ENCODE measurements at places on chromosomes 2 and 18.

DNA sequence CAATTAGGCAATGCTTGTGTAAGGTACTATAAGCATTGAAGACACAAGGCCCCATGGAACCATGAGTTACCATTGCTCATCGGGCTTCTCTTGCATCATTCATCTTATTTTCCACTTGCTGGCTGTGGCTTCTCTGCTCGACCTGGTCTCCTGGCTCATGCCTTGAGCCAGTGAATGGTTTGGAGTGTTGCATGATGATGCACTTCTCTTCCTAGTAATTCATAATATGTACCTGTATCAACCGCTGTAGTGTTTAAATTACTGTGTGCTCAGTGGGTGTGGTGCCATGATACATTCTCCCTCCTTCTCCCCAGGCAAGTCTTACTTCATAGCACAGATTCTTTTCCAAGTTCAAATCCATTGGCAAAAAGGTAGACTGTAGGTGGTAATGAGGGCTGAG is 66.8 kb downstream of the ABCA12 start:
- no peak for DNase-seq

DNA sequence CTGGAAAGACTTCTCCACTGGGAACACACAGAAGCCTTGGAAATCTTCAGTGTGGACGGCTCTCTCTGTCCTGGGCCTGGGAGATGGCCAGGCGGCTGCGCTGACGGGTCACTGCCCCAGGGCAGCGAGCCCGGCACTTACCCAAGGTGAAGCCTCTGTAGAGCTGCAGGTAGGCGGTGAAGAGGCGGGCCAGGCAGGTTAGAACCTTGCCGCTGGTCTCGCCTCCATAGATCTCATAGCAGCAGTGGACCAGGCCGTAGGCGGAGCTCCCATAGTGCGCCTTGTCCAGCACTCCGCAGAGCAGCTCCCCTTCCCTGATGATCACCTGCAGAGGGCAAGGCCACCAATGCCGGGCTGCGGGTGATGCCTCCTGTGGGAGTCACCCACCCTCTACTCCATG is 53.0 kb downstream of the POLR1A start:
- no peak for DNase-seq

DNA sequence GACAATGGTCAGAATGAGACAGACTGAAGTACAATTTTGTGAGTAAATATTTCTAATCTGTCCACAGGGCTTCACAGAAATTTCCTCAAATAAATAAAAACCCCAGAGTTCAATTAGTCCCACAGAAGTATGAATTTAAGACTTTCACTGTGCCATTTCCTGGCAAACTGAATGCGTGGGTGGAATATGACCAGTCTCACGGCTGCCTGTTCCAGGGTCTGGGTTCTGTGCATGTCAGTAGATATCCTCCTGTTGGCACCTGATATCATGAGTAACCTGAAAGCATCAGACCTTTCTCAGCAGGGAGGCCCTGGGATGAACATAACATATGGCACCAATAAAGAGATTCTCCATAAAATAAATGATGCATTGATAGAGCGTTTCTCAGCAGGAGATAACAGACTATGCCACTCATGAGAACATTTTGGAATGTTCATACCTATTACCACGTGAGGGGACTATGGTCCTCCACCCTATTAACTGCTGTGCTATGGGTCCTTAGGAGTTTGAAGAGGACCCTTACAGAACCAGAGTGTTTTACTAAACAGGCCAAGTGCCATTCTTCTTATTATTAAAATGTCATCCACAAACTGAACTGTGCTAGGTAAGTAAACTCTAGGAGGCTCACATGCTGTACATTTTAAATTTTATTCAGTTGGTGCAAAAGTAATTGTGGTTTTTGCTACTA is 10.6 kb upstream of the MALL start:
- DNase-seq = no peak

DNA sequence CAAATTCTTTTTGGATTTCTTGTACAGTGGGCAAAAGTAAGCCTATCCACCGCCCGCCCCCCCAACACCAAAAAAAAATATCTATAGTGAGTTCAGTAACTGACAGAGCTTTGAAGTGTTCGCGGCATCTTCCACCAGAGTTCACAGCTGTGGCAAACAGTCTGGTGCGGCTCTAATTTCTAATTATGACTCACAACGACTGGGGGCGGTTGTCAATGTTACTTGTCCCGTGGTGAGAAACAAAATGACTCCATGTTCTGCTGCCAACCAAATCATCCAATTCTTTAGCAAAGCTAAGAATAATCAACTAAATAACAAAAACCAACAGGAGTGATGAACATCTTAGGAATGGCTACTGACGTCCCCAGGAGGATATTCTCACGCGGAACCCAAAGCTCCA is 392.5 kb upstream of the SALL3 start:
- DNase-seq = no peak

DNA sequence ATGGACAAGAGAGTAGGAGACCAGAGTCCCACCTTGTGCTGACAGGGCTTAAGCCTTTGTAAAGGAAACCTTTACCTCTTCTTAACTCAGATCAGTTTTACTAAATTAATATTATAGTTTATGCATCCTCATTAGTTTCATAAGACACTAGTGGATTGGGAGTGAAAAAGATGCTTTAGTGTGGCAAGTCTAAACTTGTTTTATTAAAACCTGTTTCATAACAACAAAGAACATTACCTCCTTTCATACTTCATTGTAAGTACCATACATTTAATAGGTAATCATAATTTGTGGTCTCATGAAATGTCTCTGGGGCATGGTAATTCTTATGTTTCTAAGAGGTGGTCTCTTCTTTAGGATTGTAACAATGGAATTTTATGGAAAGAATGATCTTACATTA is 63.4 kb downstream of the PIKFYVE start:
- no peak for DNase-seq

GRCh38 chr2:10231551-10232085 is 71.1 kb upstream of the HPCAL1 start:
- DNase-seq = no peak

- no peak for DNase-seq
Measured at GRCh38 chr2:15246870-15247269, 314.3 kb downstream of the NBAS start.

DNA sequence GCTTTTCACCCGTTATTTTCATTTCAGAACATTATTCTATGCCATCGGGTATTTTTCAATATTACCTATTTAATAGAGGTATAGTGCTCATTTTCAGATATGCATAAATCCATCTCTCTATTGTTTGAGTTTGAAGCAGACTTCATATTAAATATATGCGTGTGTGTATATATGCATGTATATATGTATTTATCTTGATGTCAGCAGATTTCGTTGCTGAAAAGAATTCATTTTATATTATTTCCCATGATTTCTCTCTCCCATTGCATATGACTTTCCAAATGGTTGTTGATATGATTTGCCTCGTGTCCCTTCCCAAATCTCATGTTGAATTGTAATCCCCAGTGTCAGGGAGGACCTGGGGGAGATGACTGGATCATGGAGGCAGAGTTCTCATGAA is 28.6 kb upstream of the COPS8 start:
- no peak for DNase-seq

DNA sequence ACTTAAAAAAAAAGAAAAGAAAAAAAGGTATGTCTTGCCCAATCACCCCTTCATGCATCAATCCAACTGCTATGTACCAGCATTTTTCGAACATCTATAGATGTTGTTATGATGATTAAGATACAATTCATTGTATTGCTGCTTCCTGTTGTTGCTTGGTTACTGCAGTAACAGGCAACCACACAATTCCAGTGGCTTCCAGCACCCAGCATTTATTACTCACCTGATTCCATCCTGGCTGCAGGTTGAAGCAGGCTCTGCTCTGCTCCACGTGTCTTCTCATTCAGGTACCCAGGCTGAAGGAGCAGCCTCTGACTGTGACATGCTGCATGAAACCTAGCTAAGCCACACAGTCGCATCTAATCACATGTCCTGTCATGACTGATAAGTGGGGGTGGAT is 196.9 kb downstream of the INO80D start:
- DNase-seq = no peak

GRCh38 chr18:45926085-45926484 is 41.0 kb downstream of the EPG5 start:
- DNase-seq = no peak

GRCh38 chr2:104088745-104089144 is 765.2 kb upstream of the POU3F3 start:
- no peak for DNase-seq

GRCh38 chr2:187093771-187094412 is 244.9 kb upstream of the ZSWIM2 start:
- DNase-seq = no peak

GRCh38 chr2:142876423-142876822 is 1.0 kb upstream of the KYNU start:
- DNase-seq = no peak

GRCh38 chr18:6959110-6959509 is 158.5 kb downstream of the LAMA1 start:
- DNase-seq = no peak

DNA sequence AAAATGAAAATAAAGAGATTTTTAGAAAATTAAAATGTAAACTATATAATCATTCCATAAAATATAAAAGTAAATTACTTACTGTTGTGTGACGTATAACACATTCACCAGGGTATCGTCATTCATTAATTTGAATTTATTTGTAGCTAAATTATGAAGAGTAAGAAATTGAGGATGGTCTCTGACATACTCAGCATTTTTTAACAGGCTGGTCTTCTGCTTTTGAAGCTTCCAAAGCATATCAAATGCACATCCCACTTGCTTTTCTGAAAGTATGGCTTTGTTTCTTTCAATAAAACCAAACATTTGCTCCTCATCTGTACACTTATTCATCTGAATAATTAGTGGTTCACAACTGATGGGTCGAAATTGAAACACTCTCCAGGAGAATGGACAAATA is 2.1 kb downstream of the FASTKD1 start:
- DNase-seq = no peak

DNA sequence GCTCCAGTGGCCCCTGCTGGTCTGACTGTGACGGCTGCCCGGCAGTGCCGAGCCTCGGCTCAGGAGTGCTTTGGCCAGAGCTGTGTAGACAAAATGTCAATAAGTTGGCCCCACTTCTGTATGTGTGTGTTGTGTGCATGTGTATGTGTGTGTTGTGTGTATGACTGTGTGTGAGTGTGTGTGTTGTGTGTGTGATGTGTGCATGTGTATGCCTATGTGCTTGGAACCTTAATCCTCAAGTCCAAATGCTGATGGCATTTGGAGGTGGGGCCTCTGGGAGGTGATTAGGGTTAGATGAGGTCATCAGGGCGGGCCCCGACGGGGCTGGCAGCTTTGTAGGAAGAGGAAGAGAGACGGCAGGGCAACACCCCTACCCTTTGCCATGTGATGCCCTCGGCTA is 269.0 kb downstream of the DCDC2C start:
- DNase-seq = no peak

DNA sequence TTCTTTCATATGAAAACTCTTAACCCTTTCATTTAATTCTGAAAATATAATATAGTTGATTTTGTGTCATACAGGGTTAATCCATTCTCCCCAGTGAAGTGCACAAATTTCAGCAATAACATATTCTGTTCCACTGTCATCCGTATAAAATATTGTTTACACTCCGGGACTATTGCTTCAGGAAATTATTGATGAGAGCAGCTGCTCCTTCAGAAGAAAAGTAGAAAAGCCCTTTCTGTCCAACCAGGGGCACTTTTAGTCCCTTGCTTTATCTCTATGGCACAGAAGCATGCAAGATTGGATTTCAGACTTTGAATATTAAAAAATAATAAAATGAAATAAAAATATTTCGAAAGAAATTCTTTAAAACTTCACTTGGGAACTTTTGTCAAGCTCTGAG is 535.7 kb upstream of the SLC39A10 start:
- no peak for DNase-seq

DNA sequence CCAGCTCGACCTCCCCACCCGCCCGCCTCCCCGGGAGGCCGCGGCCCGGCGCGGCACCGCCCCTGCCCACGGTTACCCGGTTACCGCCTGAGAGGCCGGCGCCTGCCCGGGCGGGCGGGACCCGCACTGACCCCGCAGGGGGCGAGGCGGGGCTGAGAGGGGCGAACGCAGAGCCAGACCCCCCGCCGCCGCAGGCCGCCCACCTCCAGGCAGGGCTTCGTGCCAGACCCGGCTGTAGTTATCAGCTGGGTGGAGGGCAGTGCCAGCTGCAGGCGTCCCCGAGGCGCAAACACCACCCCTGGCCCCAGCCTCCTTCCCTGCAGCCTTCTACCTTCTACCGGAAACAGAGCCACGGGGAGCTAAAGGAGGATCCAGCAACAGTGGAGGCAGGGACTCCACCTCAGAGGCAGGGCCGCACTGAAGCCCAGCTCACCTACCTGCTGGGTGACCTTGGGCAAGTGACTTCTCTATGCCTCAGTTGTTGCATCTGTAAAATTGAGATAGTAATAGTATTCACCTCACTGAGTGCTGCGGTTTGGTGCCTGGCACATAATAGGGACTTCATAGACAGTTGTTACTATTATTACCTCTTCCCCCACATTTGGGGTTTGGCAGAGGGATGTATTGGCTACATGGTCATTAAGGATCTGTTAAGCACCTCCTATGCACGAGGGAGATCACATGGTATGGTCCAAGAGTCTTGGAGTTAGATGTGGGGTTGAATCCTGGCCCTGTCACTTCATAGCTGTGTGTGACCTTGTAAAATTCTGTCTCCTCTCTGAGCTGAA is 231.6 kb upstream of the SMAD2 start:
- no peak for DNase-seq

- no peak for DNase-seq
Measured at GRCh38 chr2:126507425-126507911, 148.5 kb upstream of the GYPC start.

DNA sequence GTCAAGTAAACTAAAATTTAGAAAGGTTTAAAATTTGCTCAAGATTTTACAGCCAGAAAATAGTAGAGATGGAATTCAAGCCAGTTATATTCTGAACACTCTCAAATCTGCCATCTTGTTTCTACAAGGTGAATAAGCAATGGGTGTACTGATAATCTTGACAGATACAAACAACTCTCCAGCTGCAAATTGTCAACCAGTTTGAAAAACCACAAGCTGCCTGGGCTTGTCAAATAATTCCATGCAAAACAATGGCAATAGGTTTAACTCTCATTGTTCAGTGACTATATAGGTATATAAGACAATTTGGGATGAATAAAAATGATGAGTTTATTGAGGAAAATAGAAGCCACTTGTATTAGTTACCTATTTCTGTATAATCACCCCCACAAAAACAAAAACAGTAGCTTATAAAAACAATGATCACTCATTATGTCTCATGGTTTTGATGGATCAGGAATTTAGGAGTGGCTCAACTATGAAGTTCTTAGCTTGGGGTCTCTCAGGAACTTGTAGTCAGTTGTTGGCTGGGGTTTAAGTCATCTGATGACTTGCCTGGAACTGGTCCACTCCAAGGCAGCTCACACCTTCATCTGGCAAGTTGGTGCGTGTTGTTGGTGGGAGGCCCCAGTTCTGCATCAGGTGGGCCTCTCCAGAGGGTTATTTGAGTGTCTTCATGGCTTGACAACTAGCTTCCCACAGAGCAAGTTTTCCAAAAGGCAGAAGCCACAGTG is 12.6 kb upstream of the EVA1A start:
- no peak for DNase-seq

Measured in CD4-positive, alpha-beta T cell treated with Interferon gamma for 1 hour (primary cell).